ENCODE measurements at places on chromosomes 11 and 22. TPM values are rescaled to one million over a fixed set of nuclear protein-coding genes. Genes with fewer than 3 reads are reported as not detected.

Gene FGF3
- total RNA-seq = not detected

Gene OR10V1
- total RNA-seq = not detected

- peaks cover 39% of the 10 kb centered on the region for H3K36me3 ChIP-seq
- peak overlapping the region; percentile 100 for H3K27ac ChIP-seq
- no peak for DNase-seq
- no peaks in the 10 kb centered on the region for H3K27me3 ChIP-seq
- peak overlapping the region; percentile 82 for H3K4me3 ChIP-seq
- H3K4me1 ChIP-seq = peaks cover 92% of the 10 kb centered on the region
Measured at GRCh38 chr11:65429724-65430405, 7.3 kb downstream of the NEAT1 start.

Gene PATE2
- not detected for total RNA-seq

- no peaks in the 10 kb centered on the region for H3K27me3 ChIP-seq
- no peak overlapping the region for H3K27ac ChIP-seq
- no peaks in the 10 kb centered on the region for H3K4me1 ChIP-seq
- peaks cover 51% of the 10 kb centered on the region for H3K36me3 ChIP-seq
- no peak overlapping the region for H3K4me3 ChIP-seq
- no peak for DNase-seq
Measured at GRCh38 chr11:5705688-5706087, 16.1 kb downstream of the TRIM22 start.

GRCh38 chr11:117176186-117176585 lies 2.4 kb upstream of the SIDT2 start:
- H3K36me3 ChIP-seq = peaks cover 3% of the 10 kb centered on the region
- H3K4me3 ChIP-seq = no peak overlapping the region
- peaks cover 39% of the 10 kb centered on the region for H3K4me1 ChIP-seq

DNA sequence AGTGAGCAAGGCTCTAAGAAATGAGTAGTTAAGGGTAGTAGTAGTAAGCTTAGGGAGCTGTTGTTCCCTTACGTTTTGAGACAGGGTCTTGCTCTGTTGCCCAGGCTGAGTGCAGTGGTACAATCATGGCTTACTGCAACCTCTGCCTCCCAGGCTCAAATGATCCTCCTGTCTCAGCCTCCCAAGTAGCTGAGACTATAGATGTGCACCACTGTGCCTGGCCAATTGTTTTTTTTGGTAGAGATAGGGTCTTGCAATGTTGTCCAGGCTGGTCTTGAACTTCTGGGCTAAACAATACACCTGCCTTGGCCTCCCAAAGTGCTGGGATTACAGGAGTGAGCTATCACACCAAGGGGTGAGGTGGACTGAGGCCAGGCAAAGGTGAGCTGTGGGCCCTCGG lies 10.0 kb downstream of the SMIM38 start:
- H3K27me3 ChIP-seq = no peaks in the 10 kb centered on the region
- H3K4me3 ChIP-seq = no peak overlapping the region
- peaks cover 3% of the 10 kb centered on the region for H3K36me3 ChIP-seq

DNA sequence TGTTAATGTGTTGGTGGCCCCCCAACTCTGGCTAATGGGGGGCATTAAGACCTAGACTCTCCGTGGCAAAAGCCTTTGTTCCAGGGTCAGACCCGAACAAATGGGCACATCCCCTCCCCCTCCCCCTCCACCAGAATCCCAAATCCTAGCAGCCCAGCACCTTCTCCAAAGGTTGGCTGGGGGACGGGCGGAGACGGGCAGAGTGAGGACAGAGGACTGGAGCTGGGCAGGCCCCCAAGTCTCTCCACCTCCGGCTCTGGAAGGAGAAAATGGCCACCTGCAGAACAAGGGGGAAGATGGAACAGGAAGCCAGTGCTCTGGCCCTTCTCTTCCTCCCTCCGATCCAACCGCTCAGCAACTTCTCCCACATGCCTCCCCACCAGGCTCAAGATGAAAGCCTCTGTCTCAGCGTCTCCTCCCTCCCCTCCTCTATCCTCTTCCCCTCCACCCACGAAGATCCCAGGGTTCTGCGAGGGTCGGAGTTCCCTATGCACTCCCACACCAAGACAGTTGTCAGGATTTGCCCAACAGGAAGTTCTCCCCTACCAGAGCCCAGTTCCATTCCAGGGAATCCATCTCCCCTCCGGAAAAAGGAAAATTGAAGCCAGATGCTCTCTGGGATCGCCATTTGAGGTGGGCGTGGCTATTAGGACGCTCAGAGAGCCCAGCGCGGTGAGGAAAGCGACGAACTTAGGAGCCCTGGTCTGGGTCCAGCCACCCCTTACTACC lies 20.1 kb downstream of the ADA2 start:
- peak overlapping the region; percentile 60 for H3K4me3 ChIP-seq
- H3K36me3 ChIP-seq = no peaks in the 10 kb centered on the region
- H3K4me1 ChIP-seq = peaks cover 11% of the 10 kb centered on the region
- DNase-seq = no peak

- no peak for DNase-seq
- H3K27me3 ChIP-seq = no peaks in the 10 kb centered on the region
- peak overlapping the region; percentile 45 for H3K27ac ChIP-seq
Measured at GRCh38 chr11:67631853-67632174, 2.1 kb upstream of the NUDT8 start.

DNA sequence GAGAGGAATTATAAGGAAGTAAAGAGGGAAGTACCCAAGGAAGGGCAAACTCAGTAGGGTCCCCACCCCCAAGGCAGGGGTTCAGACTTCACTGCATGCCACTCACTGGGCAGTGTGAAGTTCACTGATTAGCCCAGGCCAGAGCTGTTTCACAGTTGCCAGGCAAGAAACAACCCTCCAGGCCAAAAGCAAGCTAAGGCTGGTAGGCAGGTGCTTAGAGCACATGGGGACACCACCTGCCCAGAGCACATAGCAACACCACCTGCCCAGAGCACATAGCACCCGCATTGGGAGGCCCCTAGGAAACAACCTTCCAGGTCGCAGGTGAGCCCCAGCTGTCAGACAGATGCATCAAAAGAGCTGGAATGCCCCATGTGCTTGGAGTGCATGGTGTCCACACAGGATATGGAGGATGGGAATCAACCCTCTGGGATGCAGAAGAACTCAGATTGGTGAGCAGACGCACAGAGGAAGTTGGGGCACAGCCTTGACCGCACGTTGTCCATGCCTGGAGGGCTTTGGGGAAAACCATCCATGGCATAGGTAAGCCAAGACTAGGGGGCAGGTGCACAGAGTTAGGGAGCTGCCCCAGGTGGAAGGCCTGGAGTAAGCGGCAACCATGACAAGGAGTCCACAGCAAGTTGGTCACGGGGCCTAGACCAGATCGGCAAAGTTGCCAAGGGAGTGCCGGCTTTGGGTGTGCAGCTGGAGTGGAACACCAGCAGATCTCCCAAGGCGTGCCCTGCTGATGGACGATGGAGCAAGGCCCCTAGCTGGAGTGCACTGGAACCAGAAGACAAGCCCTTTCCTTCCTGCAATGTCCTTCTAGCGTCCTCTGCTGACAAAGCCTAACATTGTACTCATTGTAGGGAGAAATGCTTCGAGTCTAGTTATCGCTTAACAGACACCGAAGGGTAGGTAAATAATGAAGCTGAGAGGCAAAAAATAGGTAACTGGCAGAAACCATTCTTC lies 7.8 kb upstream of the TMEM216 start:
- no peak overlapping the region for H3K27ac ChIP-seq
- H3K36me3 ChIP-seq = no peaks in the 10 kb centered on the region
- DNase-seq = no peak
- no peak overlapping the region for H3K4me3 ChIP-seq

- H3K36me3 ChIP-seq = peaks cover 36% of the 10 kb centered on the region
- no peak overlapping the region for H3K4me3 ChIP-seq
- peaks cover 21% of the 10 kb centered on the region for H3K4me1 ChIP-seq
- H3K27me3 ChIP-seq = no peaks in the 10 kb centered on the region
Measured at GRCh38 chr22:26463688-26464087, 19.9 kb downstream of the HPS4 start.

Gene APOA4
- not detected for total RNA-seq

DNA sequence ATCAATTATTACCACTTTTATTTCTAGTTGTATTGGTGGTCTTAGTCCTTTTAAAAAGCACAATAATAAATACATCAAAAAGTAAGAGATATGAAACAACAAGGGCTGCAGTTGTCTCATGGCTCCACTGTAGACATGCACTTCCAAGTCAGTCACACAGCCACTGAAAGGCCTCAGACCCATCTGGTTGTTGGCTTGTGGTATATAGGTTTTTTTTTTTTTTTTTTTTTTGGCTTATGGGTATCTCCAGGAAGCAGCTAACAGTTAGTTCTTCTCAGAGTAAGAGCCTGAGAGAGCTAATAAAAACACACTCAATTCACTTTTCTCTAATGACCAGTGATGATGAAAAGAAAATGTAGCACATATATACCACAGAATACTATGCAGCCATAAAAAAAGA lies 6.0 kb upstream of the OR52E6 start:
- no peaks in the 10 kb centered on the region for H3K27me3 ChIP-seq
- H3K4me1 ChIP-seq = no peaks in the 10 kb centered on the region
- no peaks in the 10 kb centered on the region for H3K36me3 ChIP-seq
- no peak overlapping the region for H3K4me3 ChIP-seq

Gene ZBTB16
- total RNA-seq = 22.0 TPM

Gene NAV2
- total RNA-seq = 90.2 TPM

DNA sequence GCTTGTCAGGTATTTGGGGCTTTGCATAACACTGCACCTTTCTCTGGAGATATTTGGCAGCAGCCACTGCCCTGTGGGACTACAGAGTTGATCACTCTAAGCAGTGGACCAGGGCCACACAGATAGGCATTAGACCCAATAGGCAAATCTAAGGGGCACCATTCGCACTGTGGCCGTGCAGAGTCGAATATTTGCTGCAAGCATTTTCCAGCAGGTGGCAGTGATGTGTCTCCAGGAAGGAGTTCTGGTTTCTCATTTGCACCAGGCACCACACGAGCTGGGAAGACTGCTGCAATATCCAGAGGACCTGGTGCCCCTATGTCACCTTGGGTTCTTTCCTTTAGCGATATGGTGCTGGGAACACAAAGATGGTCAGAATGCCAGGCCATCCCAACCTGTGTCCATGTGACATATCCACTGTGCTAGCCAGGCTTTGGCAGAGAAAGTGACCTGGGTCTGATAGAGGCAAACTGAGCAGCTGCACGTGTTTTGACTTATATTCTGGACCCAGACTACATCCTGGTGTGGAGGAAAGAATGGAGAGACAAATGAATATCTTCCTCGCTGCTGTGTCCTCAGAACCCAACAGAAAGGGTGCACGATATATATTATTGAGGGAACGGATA lies 318.7 kb downstream of the BUD13 start:
- H3K4me3 ChIP-seq = no peak overlapping the region
- peaks cover 14% of the 10 kb centered on the region for H3K27me3 ChIP-seq
- H3K27ac ChIP-seq = no peak overlapping the region
- H3K36me3 ChIP-seq = peaks cover 1% of the 10 kb centered on the region
- DNase-seq = no peak

- no peaks in the 10 kb centered on the region for H3K27me3 ChIP-seq
- no peaks in the 10 kb centered on the region for H3K36me3 ChIP-seq
- no peak overlapping the region for H3K27ac ChIP-seq
- no peak for DNase-seq
Measured at GRCh38 chr11:12834166-12834565, 159.9 kb downstream of the TEAD1 start.

GRCh38 chr22:29503811-29504372 lies 23.9 kb downstream of the NEFH start:
- no peak for DNase-seq
- peak overlapping the region; percentile 90 for H3K27ac ChIP-seq
- no peaks in the 10 kb centered on the region for H3K27me3 ChIP-seq
- peaks cover 24% of the 10 kb centered on the region for H3K36me3 ChIP-seq

Gene UBQLN3
- total RNA-seq = 0.13 TPM

DNA sequence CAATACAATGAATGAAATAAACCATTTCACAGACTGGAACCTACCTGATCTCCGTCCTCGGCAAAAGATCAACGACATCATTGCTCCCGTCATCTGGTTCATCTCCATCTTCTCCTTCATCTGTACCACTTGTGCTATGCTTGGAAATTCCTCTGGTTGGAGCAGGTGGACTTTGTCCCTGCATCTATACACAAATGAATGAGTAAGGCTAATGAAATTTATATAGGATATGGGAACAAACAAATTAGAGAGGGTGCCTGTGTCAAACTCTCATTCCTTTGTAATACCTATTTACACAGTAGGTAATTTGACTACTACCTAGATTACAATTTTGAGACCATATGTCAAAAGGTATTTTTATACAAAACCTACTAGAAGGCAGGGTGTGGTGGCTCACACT lies 59.4 kb downstream of the F2 start:
- no peak overlapping the region for H3K27ac ChIP-seq
- peaks cover 44% of the 10 kb centered on the region for H3K36me3 ChIP-seq
- no peaks in the 10 kb centered on the region for H3K4me1 ChIP-seq
- H3K4me3 ChIP-seq = no peak overlapping the region

DNA sequence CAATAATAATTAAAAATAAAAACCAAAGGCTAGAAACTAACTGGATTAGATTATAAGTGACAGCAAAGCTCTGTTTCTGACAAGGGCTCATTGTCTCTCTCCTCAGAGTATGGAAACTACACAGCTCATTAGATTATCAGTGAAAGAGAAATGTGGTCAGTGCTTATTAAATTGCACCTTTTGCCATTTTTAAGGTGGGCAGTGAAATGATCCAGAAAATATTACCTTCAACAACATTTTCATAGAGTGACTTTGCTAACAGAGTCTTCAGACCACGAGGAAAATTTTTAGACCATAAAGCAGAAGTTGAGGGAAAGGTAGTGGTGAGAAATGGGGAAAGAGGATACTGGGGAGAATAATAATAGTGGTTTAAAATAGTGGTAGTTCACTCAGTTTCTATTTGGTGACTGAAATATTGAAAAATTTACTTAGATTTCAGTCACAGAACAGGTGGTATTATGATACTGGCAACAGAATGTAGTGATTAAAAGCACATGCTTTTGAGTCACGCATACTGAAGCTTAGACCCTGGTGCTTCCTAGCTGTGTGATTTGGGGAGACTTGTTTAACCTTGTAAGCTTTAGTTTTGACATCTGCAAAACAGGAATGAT lies 684.0 kb upstream of the CCDC90B start:
- no peak overlapping the region for H3K4me3 ChIP-seq
- H3K36me3 ChIP-seq = no peaks in the 10 kb centered on the region
- no peaks in the 10 kb centered on the region for H3K4me1 ChIP-seq
- DNase-seq = no peak

GRCh38 chr11:67179892-67180490 lies 60.9 kb downstream of the KDM2A start:
- peaks cover 34% of the 10 kb centered on the region for H3K4me1 ChIP-seq
- peaks cover 13% of the 10 kb centered on the region for H3K36me3 ChIP-seq
- H3K27ac ChIP-seq = no peak overlapping the region
- no peak for DNase-seq
- no peaks in the 10 kb centered on the region for H3K27me3 ChIP-seq

- peaks cover 4% of the 10 kb centered on the region for H3K36me3 ChIP-seq
- peak overlapping the region; percentile 98 for H3K27ac ChIP-seq
- H3K4me1 ChIP-seq = peaks cover 44% of the 10 kb centered on the region
- peak overlapping the region; percentile 91 for H3K4me3 ChIP-seq
Measured at GRCh38 chr11:102111011-102111786, 952 bp downstream of the YAP1 start.

DNA sequence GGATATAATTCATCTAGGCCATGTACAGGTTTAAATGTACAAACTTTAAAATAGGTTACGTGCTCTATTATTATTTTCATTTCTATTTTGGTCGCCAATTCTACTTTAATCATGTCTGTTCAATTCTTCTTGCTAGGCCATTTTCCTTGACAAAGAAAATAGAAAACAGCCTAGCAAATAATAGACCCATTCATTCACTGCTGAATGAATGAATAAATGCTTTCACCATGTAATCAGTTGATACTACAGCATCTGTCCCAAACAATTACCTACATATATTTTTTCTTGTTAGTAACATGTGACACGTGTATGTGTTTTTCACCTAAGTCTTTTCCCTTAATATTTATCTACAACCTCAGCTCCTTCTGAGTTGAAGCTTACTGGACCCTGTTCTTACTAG lies 27.5 kb downstream of the SNX19 start:
- peaks cover 42% of the 10 kb centered on the region for H3K4me1 ChIP-seq
- H3K4me3 ChIP-seq = no peak overlapping the region
- DNase-seq = no peak
- peaks cover 25% of the 10 kb centered on the region for H3K36me3 ChIP-seq
- H3K27ac ChIP-seq = no peak overlapping the region

Gene USP28
- total RNA-seq = 33.3 TPM
